ENCODE measurements at places on chromosomes 7 and 10.

DNA sequence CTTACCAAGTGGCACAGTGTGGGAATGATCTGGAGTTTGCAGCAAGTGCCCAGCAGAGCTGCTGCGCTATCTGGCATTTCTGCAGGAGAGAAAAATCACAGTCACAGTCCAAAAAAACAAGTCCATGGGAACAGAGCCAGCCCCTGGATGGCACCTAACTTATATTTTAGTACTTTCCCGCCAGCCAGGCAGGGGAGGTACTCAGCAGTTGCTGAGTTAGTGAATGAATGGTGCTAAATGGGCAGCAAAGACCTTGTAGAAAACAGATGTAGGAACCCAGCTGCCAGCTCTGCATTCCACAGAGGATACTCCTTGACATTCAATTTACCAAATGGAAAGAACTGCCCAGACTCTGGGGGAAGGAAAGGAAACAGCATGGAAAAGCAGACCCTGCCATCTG, 54.5 kb downstream of the GSDME start:
- DNase-seq, result no peak

GRCh38 chr7:68246189-68246633, 1249.6 kb downstream of the TYW1 start:
- no peak for DNase-seq

- DNase-seq, result peak; percentile 28
Observed at GRCh38 chr10:69516316-69516715, 56.9 kb downstream of the NEUROG3 start.

GRCh38 chr7:34844936-34845665, 187.1 kb downstream of the NPSR1 start:
- no peak for DNase-seq

GRCh38 chr10:92590623-92591549, 2.0 kb upstream of the KIF11 start:
- DNase-seq, result peak; percentile 75

DNA sequence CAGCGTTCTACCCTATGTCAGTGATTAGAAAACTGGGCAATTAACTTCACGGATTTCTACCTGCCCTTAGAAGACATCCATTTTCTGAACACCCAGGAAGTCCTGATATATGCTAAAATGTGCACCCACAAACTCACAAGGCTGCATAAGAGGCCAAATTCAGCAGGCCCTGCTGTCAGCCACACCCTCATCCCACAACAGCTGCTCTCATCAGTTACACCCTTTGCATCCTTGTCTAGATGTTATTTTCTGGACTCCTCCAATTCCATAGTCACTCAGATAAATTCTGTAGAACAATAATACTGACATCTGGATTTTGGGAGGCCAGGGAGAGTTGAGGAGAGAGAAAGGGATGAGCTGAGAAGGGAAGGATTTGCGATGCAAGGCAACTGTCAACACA, 208.9 kb downstream of the TAX1BP1 start:
- DNase-seq, result no peak

DNA sequence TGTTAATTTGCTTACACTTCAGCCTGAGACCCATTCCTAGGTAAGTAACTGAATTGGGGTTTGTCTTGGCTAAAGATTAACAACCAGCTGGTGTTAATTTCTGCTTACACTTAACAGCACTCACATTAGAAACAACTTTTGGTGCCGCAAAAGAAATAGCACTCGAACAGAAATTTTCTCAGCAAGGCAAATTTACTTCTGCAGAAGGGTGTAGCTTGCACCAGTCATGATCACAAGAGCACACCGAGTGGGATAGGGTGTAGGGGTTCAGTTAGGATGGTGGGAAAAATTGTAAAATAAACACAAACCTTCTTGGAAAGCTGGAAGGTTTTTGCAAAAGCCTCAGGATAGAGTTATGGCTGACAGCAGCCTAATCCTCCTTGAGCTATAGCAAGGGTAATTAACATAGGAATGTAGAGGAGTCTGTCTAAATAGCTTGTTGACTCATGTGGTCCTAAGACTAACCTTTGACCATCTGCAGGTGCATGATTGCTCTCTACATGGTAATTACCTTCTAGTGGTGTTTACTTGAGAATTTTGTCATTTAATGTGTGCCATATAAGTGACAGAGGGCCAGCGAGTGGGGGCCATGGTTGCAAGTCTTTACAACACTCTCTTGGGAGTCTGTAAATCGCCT, 67.8 kb upstream of the CDK13 start:
- no peak for DNase-seq

- DNase-seq, result no peak
Observed at GRCh38 chr7:104640506-104640905, 312.1 kb downstream of the LHFPL3 start.

DNA sequence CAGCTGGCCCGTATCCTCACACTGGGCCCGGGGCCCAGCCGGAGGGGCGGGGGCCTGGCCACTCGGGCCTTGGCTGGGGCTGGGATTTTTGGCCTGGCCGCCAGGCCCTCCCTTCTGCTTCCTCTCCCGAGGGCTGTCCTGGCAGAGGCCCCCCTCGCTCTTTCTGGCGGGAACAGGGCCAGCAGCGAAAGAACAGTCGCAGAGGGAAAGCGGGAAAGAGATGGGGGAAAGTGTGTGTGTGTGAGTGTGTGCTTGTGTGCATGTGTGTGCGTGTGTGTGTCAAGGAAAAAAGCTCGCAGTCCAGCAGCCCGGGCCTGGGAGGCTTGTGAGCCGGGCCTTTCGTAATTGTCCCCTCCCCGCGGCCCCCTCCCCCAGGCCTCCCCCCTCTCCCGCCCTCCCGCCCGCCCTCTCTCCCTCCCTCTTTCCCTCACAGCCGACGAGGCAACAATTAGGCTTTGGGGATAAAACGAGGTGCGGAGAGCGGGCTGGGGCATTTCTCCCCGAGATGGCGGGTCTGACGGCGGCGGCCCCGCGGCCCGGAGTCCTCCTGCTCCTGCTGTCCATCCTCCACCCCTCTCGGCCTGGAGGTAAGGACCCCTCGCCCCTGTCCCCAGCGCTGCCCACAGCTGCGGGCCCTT, at the start of gene ELN:
Gene ELN (plus strand): TSS at position 491 of the 638 bp plus-strand sequence. CDS start 15 bp downstream, at position 506.
- no peak for DNase-seq

DNA sequence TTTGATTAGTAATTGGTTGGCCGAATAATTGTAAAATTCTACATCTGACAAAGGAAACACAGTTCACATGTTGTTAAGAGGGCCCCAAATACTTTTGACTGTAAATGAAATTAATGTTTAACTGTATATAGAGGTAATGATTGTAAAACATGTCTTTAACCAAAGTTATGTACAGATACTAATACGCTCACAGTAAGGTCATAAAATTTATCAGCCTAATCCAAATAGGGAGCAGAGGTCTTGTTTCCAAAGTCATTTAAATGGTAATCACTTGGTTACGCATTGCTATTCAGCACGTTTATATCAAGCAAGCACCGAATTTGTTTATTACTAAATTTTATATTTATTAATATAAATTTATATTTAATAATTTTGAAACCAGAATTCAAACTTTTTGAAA, 1.4 kb downstream of the PHYHIPL start:
- DNase-seq, result no peak

DNA sequence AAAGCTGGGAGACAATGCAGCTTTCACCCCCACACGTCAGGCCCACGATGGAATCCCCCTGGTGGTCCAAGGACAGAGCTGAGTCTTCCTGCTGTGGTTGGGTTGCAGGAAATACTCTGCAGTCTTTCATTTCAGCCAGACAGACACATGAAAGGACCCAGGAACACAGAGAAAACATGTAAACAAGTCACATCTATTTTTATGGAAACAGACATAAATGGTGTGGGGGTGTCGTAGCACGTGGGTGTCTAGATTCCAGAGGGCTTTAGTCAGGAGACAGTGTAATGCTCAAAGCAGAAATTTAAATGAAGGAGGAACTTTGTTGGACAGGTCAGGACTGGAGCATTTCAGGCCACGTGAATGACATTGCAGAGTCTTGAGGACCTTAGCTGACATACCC, 444.6 kb downstream of the SUGCT start:
- DNase-seq, result no peak

- DNase-seq, result no peak
Observed at GRCh38 chr10:49558190-49558589, 19.3 kb upstream of the ERCC6 start.

- DNase-seq, result no peak
Observed at GRCh38 chr7:40640566-40640965, 505.8 kb downstream of the SUGCT start.

GRCh38 chr10:22723783-22724182, 9.4 kb upstream of the PIP4K2A start:
- no peak for DNase-seq

- DNase-seq, result no peak
Observed at GRCh38 chr7:14691034-14691433, 211.5 kb downstream of the DGKB start.

DNA sequence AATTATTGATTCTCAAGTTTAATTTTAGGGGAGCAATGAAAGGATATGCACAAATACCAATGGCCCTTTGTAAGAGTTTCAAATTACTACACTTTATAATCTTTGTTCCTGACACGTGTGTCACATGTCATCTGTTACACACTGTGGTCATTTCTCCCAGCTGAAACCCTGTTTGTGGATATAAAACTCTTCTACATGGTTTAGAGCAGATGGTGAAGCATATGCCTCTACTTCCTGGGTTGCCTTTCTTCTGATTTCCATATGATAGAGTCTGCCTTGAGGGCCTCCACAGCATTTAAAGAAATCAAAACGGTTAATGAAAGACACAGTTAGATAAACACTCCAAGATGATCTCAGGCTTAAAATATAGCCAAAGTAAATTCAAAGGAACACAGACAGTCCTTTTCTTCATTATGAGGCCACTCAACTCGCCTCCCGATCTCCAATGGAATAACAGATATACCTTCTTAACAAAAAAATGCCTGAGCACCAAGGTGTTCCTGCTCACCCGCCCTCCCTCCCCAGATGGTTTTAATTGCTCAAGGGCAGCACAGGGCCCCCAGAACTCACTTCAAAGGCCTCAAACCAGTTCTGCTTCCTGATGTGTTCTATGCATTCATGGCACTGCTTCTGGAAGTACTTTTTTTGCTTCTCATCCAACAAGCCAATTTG, 75.0 kb downstream of the CPVL start:
- DNase-seq, result no peak

DNA sequence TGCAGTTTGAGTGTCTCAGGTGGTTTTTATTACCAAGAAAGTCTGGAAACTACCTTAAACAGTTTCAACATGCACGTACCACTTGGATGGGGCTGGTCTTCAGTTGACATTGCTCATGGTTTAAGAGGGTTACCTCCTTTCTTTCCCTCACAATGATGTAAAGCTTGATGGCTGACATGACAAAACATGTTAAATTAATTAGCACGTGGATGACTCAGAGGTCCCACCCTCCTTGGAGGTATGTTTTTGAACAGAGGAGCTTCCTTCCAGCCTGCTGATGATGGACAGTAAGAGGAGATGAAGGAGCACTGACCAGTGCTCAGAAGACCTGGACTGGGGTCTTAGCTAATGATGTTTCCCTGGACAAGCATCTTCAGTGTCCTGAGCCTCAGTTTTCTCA, 322.3 kb upstream of the PODXL start:
- DNase-seq, result no peak

DNA sequence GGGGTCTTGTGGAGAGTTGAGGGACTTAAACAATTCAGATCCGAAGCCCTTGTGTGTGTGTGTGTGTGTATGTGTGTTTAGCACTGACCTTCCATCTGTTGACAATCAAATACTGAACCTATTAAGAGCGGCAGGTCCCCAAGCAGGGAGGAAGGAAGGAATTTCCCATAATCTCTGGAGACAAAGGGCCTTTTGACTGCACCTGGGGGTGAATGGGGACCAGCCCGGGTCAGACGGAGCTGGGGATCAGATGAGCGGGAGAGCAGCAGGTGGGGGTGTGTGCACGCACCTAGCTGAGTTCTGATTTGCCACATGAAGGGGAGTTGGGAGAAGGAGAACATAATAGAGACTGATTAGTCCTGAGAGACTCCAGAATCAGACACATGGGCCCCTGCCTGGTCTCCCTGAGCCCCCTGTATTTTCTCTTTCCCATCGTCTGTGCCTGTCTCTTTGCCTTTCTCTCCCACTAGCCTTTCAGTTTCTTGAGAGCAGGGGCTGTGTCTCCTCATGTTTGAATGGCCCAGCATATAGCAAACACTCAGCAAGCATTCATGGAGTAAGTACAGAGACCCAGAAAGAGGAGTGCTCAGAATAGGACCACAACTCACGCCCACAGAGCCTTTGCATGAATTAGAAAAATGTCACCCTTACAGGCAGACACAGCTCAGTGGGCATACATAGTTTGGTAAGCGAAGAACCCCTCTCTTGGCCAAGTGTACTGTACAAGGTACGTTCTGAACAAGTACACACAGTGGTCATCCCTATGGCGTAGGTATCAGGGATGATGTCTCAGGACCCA, 288.3 kb upstream of the HABP2 start:
- no peak for DNase-seq

GRCh38 chr7:90236721-90237289, 8.2 kb upstream of the CFAP69 start:
- DNase-seq, result no peak

- DNase-seq, result no peak
Observed at GRCh38 chr7:22894546-22894945, 71.9 kb upstream of the TOMM7 start.

- DNase-seq, result no peak
Observed at GRCh38 chr7:75638594-75639070, 100.1 kb downstream of the HIP1 start.

GRCh38 chr7:21318916-21319270, 109.0 kb upstream of the SP4 start:
- DNase-seq, result no peak

GRCh38 chr7:155759740-155760430, 52.4 kb downstream of the SHH start:
- DNase-seq, result no peak

DNA sequence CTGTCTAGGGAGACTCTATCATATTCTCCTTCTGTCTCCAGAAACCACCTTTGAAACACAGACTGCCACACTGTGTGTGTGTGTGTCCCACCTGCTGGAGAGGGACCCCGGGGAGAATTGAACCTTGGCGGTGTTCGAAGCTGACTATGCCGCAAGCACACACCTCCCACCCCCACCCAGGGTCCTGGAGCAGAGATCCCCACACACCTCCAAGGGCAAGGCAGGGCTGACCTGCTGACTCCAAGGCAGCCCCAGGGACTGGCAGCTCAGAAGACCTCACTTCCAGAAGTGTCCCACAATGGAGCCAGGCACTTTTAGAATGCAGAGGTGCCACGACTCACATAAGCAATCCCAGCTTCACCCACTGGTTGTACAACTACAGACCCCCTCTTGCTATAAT, 13.1 kb downstream of the DRGX start:
- no peak for DNase-seq

GRCh38 chr7:93927585-93927984, 6.0 kb downstream of the GNG11 start:
- DNase-seq, result no peak

DNA sequence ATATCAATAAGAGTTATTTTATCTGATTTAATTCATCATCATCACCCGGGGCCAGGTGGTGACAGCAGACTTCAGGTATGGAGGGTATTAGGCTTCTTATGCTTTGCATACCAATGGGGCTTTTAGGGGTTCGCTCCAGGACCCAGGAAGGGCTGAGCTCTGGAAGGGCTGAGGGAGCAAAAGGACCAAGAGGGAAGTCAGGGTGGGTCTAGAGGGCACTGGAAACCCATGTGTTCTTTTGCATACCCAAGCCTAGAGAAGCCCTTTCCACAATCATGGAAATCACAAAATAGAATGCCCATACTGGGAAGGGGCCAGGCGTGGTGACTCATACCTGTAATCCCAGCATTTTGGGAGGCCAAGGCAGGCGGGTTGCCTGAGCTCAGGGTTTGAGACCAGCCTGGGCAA, 30.9 kb upstream of the VCL start:
- DNase-seq, result no peak
